ENCODE measurements at places on chromosomes 7 and 10.

DNA sequence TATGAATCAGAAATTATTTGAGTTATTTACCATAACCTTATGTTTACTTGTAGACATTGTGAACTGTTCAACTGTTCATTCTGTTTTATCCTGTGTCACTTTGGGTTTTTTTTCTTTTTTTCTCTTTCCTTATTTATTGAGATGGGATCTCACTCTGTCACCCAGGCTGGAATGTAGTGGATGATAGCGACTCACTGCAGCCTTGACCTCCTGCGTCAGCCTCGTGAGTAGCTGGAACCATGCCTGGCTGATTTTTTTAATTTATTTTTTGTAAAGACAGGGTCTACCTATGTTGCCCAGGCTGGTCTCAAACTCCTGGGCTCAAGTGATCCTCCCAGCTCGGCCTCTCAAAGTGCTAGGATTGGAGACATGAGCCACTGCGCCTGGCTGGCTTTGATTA, 97.1 kb downstream of the CSTF2T start:
- no peak for DNase-seq

- no peak for DNase-seq
Observed at GRCh38 chr7:142001163-142001874, 5.6 kb downstream of the MGAM start.

DNA sequence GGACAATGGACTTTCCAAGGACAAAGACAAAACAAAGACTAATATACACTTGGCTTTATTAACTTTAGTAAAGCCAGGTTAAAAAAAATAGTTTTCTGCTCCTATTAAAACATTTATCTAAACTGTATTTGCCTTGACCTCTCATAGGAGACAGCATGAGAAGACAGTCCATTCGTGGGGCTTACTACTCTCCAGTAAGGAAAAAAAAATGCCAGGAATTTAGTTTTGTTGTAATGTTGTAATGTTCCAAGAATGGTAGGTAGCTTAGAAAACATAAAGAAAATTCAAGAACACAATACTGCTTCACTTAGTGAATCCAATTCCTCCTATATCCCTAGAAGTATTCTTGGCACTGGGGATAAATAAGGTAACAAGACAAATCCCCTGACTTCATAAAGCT, 81.7 kb downstream of the KMT2C start:
- DNase-seq = no peak

DNA sequence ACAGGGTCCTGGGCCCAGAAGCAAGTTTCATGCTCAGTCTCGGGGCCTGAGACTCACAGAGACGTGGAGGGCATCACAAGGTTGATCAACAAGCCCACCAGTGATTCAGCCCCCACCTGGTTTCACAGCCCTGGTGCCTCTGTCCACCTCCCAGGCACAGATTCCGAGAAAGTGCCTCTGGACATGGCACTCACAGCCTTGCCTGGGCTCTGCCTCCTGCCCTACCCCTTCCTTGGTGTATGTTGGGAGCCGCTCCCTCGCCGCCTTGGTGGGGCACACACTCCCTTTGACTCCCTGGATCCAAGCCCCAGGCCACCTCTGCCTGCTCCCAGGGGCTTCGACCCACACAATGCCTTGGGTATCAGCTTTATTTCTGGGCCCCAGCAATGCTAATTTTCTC, 200.8 kb upstream of the PPP2R2D start:
- DNase-seq = no peak
